A549 (cell line): ENCODE measurements at places on chromosomes 13 and 19. TPM values are rescaled to one million over a fixed set of nuclear protein-coding genes. Genes with fewer than 3 reads are reported as not detected.
A peak's percentile ranks its signal among the peaks of the same experiment; 100 is the strongest.

DNA sequence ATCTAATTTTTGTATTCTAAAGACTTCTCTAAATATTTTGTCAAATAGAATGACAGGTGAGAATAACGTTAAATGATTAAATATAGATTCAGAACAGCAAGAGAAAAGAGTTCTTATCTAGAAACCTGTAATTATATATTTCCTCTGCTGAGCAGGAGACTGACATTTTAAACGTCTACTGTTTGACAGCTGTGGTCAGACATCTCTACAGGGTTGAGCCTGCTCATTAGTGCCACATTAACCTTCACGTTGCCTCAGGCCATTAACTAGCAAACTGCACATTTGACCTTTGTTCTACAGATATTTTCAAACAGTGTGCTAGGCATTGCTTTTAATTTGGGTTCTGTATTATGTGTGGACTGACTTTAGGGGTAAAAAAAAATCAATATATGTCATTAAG lies 347.5 kb downstream of the GPC5 start:
- DNase-seq, result no peak

The CATSPERD gene
- 0.17 TPM in 1 of 3 replicates, not detected in the others for polyA plus RNA-seq

DNA sequence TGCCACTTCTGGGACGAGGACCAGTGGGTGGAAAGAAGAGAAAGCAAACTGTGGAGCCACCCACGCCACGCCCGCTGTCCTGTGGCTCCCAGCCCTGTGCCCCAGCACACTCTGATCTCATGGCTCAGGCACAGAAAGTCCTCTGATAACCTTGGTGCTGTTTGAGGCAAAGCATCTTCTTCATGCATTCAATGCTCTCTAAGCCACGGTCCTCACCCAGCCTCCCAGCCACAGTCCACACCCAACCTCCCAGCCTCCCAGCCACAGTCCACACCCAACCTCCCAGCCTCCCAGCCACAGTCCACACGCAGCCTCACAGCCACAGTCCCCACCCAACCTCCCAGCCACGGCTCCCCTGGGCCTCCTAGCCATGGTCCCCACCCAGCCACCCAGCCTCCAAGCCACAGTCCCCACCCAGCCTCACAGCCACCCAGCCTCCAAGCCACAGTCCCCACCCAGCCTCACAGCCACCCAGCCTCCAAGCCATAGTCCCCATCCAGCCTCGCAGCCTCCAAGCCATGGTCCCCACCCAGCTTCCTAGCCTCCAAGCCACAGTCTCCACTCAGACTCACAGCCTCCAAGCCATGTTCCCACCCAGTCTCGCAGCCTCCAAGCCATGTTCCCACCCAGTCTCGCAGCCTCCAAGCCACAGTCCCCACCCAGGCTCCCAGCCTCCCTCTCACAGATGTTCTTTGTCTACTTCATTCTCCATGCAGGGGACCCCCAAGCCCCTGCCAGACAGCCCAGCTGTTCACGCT lies 74.9 kb downstream of the SOX1 start:
- no peak for DNase-seq

GRCh38 chr19:23283925-23284324 lies 33.7 kb upstream of the ZNF724 start:
- DNase-seq, result peak; percentile 61

DNA sequence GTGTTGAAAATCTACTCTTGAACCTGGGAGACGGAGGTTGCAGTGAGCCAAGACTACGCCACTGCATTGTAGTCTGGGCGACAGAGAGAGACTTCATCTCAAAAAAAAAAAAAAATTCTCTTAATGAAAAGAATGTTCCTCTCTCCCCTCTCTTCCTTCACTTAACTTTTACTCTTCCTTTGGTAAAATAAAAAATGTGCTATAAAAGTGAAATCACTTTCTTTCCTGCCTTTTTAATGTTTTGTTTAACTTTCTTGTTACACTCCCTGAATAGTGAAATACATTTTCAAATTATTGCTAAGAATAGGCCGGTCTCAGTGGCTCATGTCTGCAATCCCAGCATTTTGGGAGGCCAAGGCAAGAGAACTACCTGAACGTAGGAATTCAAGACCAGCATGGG lies 86.5 kb downstream of the DACH1 start:
- no peak for DNase-seq

DNA sequence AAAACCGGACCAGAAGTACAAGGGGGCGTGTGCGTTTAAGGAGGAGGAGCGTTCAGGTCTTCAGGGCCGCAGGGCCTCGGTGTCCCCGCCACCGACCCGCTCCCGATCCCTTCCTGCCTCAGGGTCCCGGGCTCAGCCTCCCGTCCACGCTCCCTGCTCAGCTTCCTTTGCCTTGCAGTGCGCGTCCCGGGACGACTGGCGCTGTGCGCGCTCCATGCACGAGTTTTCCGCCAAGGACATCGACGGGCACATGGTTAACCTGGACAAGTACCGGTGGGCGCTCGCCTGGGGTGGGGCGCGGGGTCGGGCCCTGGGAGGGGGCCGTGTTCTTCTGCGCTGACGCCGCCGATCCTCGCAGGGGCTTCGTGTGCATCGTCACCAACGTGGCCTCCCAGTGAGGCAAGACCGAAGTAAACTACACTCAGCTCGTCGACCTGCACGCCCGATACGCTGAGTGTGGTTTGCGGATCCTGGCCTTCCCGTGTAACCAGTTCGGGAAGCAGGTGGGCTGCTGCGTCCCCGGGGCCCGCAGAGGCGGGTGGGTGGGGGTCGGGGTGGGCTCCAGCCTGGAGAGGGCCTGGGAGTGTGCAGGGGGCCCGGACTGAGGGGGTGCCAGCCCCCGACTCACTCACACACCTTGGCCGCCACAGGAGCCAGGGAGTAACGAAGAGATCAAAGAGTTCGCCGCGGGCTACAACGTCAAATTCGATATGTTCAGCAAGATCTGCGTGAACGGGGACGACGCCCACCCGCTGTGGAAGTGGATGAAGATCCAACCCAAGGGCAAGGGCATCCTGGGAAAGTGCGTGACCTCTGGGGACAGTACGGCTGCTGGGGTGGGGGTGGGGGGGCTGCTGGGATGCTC lies 1.4 kb downstream of the GPX4 start:
- DNase-seq, result no peak
